Epithelial cell of esophagus (primary cell): ENCODE measurements at places on chromosomes 3 and 15.
A peak's percentile ranks its signal among the peaks of the same experiment; 100 is the strongest.

DNA sequence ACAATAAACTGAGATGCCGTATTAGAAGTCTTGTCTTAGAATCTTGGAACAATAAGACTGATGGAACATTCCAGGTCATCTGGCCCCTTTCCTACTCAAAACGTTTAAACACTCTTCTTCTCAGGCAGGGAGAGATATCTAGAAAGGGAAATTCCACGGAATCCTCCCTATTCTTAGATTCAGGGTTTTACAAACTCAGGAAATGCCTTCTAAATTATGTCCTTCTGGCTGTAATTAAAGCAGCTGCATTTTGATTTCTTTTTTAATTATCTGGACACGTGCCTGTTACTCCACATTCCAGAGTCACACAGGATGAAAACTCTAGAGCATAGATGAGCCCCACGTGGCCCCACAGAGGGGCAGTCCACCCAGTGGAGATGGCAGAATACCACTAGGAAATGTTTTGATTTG is 41.5 kb upstream of the MTMR10 start:
- no peak for DNase-seq

DNA sequence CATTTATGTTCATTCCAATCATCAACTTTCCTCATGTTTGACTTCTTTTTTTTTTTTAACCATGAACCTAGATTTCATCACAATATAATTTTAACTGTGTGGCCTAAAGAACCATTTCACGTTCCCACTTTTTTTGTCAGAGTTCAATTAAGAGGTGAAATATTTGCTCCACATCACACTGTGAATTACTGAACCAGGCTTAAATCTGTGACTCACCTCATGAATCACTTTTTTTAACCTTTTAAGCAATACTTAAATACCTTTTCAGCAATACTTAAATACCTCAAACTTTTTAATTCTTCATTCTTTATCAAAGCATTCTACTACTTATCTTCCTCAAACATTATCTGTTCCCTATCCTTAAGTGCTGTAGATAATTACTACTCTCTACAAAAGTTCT is 137.6 kb downstream of the SI start:
- DNase-seq, result peak; percentile 53

GRCh38 chr15:39438799-39439592 is 141.9 kb upstream of the THBS1 start:
- no peak for DNase-seq

DNA sequence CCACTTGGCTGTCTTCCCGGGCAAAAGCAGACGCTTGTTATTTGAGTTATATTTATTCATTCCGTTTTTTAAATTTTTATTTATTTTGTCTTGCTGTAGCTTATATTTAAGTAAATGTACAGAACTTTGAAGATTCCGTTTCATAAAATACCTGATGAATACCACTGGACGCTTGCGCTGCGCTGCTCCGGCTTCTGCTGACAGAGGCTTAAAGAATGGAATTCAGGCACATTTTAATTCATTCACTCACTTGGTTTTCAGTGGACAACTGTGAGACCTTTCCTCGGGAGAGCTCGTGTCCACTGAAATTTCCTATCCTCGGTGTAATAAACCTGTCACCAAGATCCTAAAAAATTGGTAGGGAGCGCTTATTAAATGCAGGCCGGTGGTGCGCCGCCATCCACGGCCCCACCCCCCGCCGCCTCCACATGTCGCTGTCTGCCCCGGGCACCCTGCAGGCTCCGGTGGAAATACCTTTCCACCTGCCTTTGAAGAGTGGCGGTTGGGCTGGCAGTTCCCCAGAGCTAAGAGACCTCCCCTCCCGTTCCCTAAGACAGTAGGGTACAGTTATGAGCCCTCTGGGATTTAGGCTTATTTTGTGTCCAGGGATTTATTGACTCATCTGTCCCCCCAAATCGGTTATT is 62.5 kb upstream of the UBE2E1 start:
- DNase-seq, result no peak

GRCh38 chr15:28977377-28978010 is 91.7 kb downstream of the APBA2 start:
- DNase-seq, result peak; percentile 95

- DNase-seq, result no peak
These were observed 42.1 kb downstream of the IQCH start for GRCh38 chr15:67296684-67297083.

DNA sequence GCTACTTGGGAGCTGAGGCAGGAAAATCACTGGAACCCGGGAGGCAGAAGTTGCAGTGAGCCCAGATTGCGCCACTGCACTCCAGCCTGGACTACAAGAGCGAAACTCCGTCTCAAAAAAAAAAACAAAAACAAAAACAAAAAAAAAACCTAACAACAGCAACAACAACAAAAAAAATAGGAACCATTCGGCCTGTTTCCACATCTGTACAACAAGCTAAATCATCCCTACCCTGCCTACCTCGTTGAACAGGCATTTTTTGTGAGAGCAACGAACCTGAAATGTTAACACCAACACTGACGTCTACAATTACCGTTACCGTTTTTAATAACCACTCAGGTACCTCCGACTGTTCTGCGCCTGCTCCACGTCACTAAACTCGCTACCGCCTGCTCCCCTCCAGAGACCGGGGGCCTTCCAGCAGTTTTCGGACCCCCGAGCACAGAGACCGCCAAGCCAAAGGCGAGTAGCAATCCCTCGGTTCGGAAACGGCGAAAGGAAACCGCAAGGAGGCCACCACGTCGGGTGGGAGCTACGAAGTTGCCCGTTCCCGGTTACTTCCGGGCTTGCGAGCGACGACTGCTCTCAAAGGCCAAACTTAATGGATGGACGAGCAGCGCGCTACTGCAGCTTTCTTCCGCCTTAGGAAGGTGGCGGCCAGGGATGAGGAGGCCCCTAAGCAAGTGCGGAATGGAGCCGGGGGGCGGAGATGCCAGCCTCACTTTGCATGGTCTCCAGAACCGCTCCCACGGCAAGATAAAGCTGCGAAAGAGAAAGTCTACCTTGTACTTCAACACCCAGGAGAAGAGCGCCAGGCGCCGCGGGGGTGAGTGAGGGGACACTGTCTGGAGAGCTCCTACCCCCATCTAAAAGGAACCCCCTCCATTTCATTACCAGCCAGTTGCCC is at the start of the genes PIGB and PIGBOS1:
Gene PIGB, plus strand, starts transcription at position 635 of the 907 bp plus-strand sequence. Its CDS starts 29 bp downstream, at position 664.
Gene PIGBOS1, minus strand, starts transcription at position 536 of the 907 bp plus-strand sequence. CDS start 1,331 bp downstream, outside the sequence.
- DNase-seq, result peak; percentile 88

- DNase-seq, result no peak
These were observed 92.4 kb downstream of the CSNK1G1 start for GRCh38 chr15:64263567-64263966.

- DNase-seq, result peak; percentile 60
These were observed 30.0 kb downstream of the CCNL1 start for GRCh38 chr3:157129803-157130466.

- peak; percentile 5 for DNase-seq
These were observed 622.1 kb downstream of the IGSF11 start for GRCh38 chr3:118412503-118412902.
